ENCODE measurements at places on chromosomes 11 and 22. TPM values are rescaled to one million over a fixed set of nuclear protein-coding genes. Genes with fewer than 3 reads are reported as not detected.

DNA sequence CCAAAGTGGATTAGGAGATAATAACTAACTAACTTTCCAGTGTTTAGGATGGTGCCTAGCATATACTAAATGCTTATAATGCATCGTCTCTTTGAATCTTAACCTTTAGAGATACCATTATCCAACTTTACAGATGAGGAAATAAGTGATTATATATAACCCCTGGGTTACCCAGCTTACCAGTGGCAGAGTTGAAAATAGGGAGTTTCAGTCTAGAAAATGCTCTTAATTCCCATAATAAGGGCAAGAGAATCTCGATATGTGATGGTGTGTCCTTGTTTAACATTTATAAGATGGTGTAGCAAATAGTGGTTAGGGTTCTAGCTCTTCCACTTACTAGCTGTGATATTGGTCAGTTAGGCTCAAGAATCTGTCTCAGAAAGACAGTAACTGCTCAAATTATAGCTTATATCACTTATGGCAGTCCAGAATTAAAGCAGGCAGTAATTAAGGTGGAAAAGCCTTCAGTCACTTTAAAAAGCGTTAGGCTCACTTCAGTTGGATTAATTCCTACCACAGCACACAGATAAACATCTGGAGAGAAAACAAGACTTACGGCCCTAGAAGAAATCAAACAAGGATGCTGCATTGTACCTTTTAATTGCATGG lies 6.3 kb downstream of the XBP1 start:
- no peak for DNase-seq

GRCh38 chr11:8792710-8793109 lies 110.1 kb downstream of the RPL27A start:
- DNase-seq = no peak

DNA sequence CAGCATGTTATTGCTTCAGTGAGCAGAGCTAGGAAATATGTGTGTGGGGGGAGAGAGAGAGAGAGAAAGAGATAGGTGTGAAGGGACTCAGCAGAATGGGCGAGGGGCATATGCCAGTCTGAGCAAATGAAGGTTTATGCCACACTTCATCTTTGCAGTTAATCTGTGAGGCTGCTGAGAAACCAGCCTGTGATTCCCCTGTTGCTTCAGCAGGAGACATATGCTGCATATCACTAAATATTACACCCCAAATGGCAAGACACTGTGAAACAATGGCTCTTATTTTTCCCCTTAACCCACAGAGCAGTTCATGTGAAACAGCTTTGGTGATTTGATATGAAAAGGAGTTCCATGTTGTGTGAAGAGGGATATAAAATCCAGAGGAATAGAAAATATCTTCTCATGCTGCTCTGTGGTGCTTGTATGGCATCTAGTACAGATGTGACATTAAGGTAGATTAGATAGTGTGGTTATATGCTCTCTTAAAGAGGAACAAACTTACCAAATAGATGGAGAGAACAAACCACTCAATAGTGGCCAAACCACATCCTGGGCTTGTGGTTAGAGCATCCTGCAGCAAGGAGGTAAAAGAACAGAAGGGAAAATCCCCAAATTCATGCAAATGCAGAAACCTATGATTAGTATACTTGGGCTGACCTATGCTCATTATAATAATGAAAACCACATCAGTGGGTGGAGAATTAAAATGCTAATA lies 864.2 kb downstream of the FAM181B start:
- DNase-seq = peak; percentile 78

GRCh38 chr11:120186774-120187591 lies 23.8 kb upstream of the OAF start:
- DNase-seq = no peak

DNA sequence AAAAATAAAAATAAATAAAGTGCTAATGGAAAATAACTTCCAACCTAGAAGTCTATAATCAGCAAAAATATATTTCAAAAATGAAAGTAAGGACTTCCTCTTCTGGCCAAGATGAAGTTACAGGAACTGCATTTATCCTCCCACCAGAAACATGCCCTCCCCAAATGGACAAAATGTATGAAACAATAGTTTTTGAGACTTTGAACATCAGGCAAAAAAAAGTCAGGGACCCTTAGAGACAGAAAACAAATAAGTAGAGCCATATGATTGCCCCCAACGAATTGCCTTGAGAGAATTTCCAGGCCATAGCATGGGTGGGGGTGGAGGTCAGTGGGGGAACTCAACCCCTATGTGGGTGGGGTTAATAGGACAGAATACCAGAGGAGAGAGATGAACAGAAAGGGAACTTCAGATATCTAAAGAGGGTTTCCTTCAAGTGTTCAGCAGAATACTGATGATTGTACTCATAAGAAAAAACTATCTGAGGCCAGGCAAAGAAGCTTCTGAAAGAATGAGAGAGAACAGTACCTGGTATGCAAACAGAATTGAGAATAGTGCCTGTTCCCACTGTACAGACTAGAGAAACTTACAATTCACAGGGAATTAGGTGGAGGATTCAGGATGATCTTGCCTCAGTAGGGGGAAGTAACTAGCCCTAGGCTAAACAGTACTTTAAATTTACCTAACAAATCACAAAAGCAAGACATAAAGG lies 26.6 kb upstream of the IL10RA start:
- DNase-seq = no peak

- no peak for DNase-seq
These were observed 463.3 kb downstream of the BUD13 start for GRCh38 chr11:116309446-116309845.

DNA sequence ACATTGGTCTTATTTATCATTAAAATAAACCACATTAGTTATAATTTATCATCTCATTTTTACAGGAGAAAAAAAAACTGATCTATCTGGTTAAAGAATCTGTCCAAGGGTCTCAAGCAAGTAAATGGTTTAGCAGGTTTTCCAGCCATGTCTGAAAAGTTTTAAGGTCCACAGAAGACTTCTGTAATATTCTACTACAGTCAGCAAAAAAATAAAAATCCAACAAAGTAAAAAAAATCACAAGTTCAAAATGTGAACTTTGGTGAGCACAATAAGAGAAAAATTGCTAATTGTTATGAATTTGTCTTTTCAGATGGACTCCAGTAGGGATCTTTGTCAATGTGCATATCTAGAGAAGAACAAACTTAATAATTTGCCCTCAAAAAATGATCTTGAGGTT lies 1.3 kb downstream of the OR52E4 start:
- DNase-seq = no peak

The CHST1 gene
- 0.80 TPM for total RNA-seq

DNA sequence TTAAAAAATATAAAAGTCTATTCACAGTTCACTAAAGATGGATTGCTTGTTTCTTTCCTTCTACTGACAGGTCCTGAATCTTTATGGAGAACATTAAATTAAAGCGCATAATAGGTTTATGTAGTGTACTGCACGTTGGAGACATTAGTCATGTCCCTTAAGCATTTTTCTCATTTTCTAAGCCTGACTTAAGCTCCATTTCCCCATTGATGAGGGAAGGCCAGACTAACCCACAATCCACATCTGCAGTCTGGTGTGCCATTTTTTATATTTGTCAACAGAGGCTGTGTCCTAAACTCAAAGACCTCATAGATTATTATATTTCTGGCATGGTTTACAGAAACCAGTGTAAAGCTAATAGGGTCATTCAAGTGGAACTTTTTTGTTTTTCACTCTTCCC lies 39.9 kb downstream of the CADM1 start:
- no peak for DNase-seq

The CATSPERZ gene
- total RNA-seq = not detected

The APOC3 gene
- total RNA-seq = not detected

- DNase-seq = no peak
These were observed 12.6 kb upstream of the UPB1 start for GRCh38 chr22:24482575-24482974.

DNA sequence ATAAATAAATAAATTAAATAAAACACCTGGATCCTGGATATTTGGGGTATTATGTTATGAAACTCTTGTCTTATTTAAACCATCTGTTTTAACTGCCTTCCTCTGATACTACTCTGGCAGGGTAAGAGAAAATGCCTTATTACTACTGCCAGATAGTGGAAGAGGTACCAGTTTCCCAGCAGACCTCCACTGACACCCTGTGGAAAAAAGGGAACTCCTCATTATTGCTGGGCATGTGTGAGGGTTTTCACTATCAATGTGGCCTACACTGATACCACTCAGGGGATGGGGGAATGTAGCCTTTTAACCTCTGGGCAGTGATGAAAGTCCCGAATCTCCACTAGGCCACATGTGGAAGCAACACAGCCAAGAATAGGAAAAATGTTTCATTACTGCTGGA lies 121.0 kb downstream of the LUZP2 start:
- no peak for DNase-seq

- DNase-seq = peak; percentile 49
These were observed 41.8 kb upstream of the AMPD3 start for GRCh38 chr11:10413268-10413667.

- DNase-seq = no peak
These were observed 36.8 kb upstream of the OR5P2 start for GRCh38 chr11:7833527-7833926.

GRCh38 chr11:76263657-76264056 lies 57.4 kb upstream of the WNT11 start:
- DNase-seq = no peak

- DNase-seq = no peak
These were observed 855.6 kb downstream of the KCNA4 start for GRCh38 chr11:29161191-29161590.

The DRD2 gene
- total RNA-seq = not detected

The MYOD1 gene
- total RNA-seq = not detected

DNA sequence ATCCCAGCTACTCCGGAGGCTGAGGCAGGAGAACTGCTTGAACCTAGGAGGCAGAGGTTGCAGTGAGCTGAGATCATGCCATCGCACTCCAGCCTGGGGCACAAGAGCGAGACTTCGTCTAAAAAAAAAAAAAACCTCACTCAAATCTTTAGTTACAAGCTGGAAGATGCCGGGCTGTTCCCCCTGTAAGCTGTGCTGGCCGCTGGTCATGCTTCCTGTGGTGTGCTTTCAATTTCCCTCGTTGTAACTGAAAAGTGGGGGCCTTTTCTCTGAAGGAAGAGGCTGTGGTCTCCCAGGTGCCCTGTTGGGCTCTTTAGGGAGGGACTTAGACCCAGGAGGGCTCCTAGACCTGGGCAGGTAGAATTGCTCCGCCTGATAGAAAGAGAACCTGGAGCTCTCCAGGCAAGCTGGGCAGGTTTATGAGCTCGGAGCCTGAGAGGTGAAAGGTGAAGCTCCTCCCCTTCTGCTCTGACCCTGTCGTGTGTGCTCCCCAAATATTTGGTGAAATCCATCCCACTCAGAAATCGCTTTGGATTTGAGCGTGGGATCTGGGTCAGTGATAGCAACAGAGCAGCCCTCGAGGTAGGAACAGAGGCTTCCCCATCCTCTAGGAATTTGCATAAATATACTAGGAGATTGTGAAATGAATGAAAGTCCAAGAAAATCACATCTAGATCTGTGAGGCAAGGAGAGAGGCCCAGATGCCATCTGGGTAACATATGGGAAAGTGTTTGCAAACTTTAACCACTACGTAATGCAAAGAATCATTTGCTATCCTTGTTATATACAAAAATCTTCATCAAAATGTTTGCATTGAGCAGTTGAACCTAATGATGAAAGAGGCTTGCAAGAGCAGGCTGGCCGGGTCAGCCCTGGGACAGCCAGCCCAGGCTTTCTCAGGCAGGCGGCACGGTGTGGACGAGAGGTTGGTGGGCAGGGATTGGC lies 154.3 kb downstream of the FBXO7 start:
- no peak for DNase-seq

GRCh38 chr11:47667555-47667954 lies 25.2 kb upstream of the MTCH2 start:
- no peak for DNase-seq

- no peak for DNase-seq
These were observed 36.8 kb downstream of the MYH9 start for GRCh38 chr22:36350751-36351594.

- no peak for DNase-seq
These were observed 22.4 kb downstream of the RNH1 start for GRCh38 chr11:484616-485015.

The GPHA2 gene
- not detected for total RNA-seq

DNA sequence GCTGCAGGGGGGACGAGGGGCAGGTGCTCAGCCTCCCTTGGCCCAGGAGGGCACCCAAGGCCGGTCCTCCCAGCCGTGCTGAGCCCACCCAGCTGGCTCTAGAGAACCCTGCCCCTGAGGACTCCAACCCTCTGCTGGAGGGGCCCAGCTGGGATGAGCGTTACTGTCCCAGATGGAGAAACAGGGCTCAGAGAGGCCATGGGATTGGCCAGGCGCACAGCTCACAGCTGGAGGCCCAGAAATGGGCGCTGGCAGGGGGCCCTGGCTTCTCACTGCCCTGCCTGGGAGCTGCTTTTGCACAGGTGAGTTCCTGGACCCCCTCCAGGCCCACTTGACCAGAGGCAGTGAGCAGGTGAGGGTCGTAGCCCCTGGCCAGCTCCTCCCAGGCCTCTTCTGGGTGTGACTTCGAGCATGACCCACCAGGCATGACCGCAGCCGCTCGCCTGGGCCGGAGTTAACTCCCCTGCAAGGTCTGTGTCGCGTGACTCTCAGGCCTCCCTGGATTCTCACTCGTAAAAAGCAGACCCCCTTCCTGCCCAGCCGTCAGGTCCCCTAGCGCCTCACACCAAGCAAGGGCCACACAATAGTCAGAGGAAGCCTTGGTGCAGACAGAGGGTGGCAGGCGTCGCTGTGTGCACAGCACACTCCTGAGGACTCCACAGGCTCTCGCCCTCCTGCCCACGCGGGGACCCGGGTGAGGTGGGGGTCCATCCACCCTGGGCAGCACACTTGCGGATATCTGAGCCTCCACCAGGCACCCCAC lies 19.7 kb upstream of the IL17REL start:
- DNase-seq = peak; percentile 47

Measured in CD8-positive, alpha-beta memory T cell (primary cell).